Aorta (tissue), 5 donors: ENCODE measurements at places on chromosomes 7 and 10. TPM values are rescaled to one million over a fixed set of nuclear protein-coding genes. Genes with fewer than 3 reads are reported as not detected.

Gene VWA2
- 0.45 TPM for total RNA-seq

DNA sequence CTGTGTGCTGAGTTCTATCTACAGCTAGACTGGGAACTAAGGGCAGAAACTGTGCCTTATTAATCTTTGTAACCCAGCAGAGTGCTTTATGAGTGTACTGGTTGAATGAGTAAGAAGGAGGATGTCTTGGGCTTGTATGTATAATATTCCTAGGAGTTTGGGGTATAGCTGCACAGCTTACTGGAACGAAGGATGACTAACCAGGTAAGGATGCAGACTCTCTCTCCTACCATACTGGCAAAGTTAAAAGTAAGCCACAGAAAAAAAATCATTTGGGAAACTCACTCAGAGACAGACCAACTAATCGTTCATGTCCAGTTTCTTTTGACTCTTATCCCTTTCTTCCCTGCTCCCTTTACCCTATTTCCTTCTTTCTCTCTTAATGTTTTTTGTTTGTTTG lies 1.4 kb upstream of the DHTKD1 start:
- H3K27ac ChIP-seq: no peak overlapping the region
- no peak for DNase-seq
- H3K4me1 ChIP-seq: no peaks in the 10 kb centered on the region
- H3K36me3 ChIP-seq: no peaks in the 10 kb centered on the region
- no peak overlapping the region for H3K4me3 ChIP-seq

Gene HOXA5
- total RNA-seq: 8.0 TPM

DNA sequence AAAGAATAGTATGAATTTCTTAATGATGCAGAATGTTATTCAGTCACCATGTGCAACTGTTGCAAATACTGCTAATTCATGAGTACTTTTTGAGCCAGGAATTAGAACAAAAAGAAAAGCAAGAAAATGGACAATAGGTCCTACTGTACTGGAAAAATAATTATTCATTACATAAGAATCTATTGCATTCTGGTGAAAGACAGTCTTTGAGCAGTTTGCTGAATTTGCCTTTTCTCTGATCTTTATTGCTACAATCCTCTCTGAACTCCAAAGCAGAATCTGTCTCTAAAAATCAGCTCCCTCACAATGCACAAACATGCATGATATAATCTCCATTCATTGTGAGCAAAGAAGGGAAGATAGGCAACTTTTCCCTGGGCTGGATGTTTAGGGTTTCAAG lies 12.8 kb downstream of the IFIT2 start:
- no peak for DNase-seq
- no peaks in the 10 kb centered on the region for H3K4me1 ChIP-seq
- no peak overlapping the region for H3K4me3 ChIP-seq
- no peak overlapping the region for H3K27ac ChIP-seq
- no peaks in the 10 kb centered on the region for H3K27me3 ChIP-seq

DNA sequence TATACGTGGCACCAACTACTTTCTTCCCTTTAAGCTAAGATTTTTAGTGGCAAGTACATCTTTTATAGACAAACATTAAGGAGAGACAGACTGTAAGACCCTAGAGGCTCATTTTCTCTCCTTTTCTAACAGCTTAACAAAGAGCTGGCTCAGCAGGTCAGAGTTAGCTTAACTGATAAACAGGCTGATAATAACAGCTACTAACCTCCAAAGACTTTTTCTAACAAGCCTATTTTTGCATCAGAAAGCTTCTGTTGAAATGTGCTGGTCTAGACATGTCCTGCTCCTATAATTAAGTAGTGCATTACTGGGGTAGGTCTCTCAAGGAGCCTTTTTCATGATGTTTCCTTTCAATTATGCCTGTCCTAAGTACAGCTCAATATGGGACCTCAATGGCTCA lies 238.2 kb upstream of the FAM3C start:
- H3K36me3 ChIP-seq: no peaks in the 10 kb centered on the region
- no peaks in the 10 kb centered on the region for H3K27me3 ChIP-seq
- H3K27ac ChIP-seq: no peak overlapping the region
- H3K4me1 ChIP-seq: no peaks in the 10 kb centered on the region
- no peak overlapping the region for H3K4me3 ChIP-seq

Gene CPN1
- total RNA-seq: not detected

Gene IGF2BP3
- total RNA-seq: 0.71 TPM

Gene ITGB8
- 24.7 TPM for total RNA-seq

GRCh38 chr10:100786591-100786990 lies 41.2 kb downstream of the PAX2 start:
- H3K27ac ChIP-seq: no peak overlapping the region
- no peak for DNase-seq
- H3K4me1 ChIP-seq: no peaks in the 10 kb centered on the region
- no peaks in the 10 kb centered on the region for H3K36me3 ChIP-seq
- H3K4me3 ChIP-seq: no peak overlapping the region
- H3K27me3 ChIP-seq: no peaks in the 10 kb centered on the region

DNA sequence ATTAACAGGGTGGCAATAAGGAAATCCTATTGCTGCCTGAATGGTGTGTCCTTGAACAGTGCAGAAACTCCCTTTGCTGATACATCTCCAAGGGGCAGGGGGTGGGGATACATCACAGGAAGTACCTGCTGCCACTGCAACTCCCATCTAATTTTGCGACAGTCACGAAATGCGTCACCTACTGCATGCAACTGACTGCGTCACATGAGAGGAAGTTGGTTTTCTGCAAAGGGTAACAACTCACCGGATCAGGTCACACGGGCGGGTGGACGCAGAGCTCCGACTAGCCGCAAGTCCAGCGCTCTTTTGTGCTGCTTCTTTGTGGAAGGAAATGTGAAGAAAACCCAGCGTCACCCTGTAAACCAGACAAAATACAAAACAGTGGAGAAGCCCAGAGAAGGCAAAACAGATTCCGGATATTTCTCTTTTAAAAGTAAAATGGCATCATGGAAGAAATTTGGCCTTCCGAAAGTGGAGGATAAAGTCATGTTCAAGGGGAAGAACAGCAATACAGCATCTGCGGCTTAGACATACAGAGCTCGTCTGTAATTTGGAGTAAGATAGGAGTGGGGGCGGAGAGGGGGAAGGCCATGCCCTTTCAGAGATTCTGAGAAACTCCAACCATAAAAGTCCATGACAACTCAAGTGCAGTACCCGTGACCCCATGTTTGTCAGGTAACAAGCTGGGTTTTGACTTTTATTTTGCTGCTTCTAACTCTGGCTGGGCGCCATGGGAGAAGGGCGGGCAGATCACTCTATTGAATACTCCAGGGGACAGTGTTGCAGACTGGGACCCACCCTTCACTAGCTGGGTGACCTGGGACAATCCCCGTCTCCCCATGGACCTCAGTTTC lies 32.3 kb upstream of the PLEKHS1 start:
- no peak for DNase-seq
- no peaks in the 10 kb centered on the region for H3K27me3 ChIP-seq
- H3K4me1 ChIP-seq: no peaks in the 10 kb centered on the region
- peaks cover 2% of the 10 kb centered on the region for H3K36me3 ChIP-seq
- no peak overlapping the region for H3K27ac ChIP-seq

Gene PPP1R17
- total RNA-seq: not detected

Gene LMBR1
- total RNA-seq: 63.1 TPM

DNA sequence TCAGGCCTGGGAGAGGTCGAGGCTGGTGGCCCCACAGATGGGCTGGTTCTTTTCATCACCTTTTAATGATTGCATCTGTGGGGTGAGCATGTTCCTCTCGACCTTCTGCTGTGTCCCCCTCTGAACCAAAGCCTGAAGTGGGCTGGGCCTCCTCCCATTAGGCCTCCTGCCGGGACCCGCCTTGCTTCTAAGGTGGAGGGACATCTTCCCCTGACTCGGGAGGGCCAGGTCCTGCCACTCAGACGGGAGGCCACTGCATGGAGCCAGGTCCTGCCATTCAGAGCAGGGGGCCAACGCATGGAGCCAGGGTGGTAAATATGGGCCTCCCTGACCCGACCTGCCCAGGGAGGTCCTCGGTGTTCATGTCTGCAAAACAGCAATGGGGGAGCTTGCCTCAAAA lies 188.4 kb downstream of the EBF3 start:
- no peak overlapping the region for H3K4me3 ChIP-seq
- H3K36me3 ChIP-seq: no peaks in the 10 kb centered on the region

DNA sequence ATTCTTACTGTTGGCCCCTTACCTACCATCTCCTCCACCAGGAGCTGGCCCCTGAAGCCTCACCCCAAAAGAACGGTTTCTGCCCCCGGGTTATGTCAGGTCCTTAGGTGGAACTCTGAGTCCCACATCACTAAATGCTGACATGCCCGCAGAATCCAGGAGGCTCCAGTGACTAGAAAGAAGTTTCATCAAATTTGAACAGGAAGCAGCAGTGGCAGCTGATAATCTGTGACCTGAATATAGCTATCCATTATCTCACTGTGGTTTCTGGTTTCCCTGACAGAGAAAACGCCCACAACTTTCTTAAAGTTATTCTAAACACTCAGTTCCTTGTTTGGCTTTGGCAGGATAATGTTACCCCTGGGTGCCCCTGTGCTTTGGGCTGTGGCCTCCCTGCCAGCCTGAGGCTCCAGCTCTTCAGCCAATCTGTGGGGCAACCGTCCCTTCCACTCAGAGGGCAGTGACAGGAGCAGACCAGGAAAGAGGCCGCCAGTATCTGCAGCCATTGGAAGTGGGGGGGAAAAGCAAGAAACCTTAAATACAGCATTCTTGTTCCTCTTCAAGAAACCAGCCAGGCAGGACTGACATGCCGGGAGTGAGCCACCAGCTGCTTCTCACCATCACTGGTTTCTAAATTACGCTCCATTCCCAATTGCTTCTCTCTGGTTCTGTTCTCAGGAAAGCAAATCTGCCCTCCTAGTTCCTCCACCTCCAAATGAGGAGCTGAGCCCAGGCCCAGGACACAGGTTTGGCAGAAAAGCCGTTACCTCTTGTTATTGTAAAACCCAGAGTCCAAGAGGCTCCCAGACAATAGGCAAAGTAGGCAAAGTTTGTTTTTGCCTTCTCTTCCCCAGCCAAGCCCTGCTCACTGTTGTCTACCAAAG lies 41.2 kb upstream of the VCL start:
- H3K4me1 ChIP-seq: no peaks in the 10 kb centered on the region
- H3K4me3 ChIP-seq: no peak overlapping the region
- no peak for DNase-seq

GRCh38 chr10:109591601-109592000 lies 331.7 kb downstream of the XPNPEP1 start:
- no peak overlapping the region for H3K4me3 ChIP-seq
- DNase-seq: no peak
- no peaks in the 10 kb centered on the region for H3K36me3 ChIP-seq
- no peaks in the 10 kb centered on the region for H3K27me3 ChIP-seq

DNA sequence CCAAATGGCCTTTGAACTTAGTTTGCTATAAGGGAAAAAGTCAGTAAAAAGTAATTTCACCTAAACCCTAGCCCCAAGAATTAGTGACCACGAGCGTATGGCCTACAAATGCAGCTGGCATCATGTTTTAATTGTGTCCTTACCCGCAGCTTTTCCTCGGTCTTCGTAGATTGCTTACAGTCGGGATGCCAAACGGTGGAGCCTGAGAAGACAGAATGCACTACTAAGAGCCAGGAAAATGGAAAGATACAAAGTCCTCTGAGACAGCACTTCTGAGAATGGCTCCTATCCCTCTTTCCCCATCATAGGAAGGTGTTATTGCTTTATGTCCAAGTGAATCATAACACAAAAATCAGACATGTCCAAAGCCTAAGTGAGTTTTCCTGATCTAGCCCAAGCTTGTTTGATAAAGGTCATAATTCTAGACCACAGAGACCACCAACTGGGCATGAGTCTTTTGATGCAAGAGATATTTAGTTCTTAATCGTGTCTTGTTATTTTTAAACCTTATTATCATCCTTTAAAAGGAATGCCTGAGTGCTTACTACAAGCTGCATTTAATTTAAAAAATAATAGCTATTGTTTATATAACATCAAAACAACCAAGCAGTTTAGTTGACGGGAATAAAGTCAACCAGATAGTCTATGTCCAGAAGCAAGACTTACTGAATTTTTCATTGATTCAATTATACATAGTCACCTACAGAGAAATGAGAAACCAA lies 83.7 kb upstream of the AFAP1L2 start:
- H3K36me3 ChIP-seq: no peaks in the 10 kb centered on the region
- H3K4me3 ChIP-seq: no peak overlapping the region
- H3K27me3 ChIP-seq: no peaks in the 10 kb centered on the region
- H3K27ac ChIP-seq: no peak overlapping the region

- no peak for DNase-seq
- no peaks in the 10 kb centered on the region for H3K4me1 ChIP-seq
- H3K4me3 ChIP-seq: no peak overlapping the region
- no peak overlapping the region for H3K27ac ChIP-seq
These were observed 13.3 kb downstream of the PARP12 start for GRCh38 chr7:140049339-140050024.

Gene RTKN2
- 0.21 TPM for total RNA-seq

GRCh38 chr7:155296788-155297516 lies 726 bp upstream of the INSIG1 start:
- H3K36me3 ChIP-seq: no peaks in the 10 kb centered on the region
- peak overlapping the region; percentile 53 for H3K27ac ChIP-seq
- H3K4me1 ChIP-seq: no peaks in the 10 kb centered on the region
- no peaks in the 10 kb centered on the region for H3K27me3 ChIP-seq

DNA sequence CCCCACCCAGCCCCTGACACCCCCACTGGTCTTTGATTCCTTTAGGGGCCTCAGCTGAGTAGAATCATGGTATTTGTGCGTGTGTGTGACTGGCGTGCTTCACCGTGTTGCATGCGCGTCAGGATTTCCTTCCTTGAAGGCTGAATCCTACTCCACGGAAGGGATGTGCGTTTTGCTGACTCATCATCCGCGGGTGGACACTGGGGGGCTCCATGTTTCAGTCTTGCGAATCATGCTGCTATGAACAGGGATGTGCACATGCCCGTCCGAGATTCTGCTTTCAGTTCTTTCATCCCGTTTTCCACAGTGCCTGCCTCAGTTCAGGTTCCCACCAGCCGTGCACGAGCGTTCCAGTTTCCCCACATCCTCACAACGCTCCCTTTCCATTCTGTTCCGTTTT lies 20.9 kb upstream of the JAKMIP3 start:
- H3K27ac ChIP-seq: no peak overlapping the region
- no peak overlapping the region for H3K4me3 ChIP-seq
- H3K4me1 ChIP-seq: no peaks in the 10 kb centered on the region
- no peaks in the 10 kb centered on the region for H3K36me3 ChIP-seq
- DNase-seq: no peak

Gene DENND2A
- 19.2 TPM for total RNA-seq

Gene NME8
- total RNA-seq: 2.0 TPM

Gene CALML3
- total RNA-seq: not detected

DNA sequence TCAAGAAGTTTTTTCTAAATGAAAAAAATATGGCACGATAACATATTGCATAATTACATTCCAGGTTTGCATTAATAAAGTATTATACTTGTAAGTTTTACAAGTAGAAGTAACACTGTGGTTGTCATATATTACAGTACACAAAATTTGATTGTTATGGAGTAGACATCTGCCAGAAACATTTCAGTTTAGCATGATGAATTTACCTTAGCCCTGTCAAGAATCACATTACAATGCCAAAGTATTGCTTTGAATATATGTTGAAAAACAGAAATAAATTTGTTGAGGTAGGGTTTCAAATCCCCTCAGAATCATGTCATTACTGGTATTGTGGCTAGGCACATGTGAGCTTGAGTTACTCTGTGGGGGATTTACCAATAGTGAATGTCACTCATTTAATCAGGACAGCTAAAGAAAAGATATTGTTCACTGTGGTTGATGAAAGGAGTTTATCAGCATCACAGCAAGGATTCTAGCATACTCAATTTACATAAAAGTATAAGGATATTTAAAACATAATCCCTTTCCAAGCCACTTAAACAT lies 112.1 kb downstream of the MDFIC start:
- H3K4me3 ChIP-seq: no peak overlapping the region
- H3K4me1 ChIP-seq: no peaks in the 10 kb centered on the region
- no peak for DNase-seq
- no peaks in the 10 kb centered on the region for H3K27me3 ChIP-seq
